IPS DF 6.9 (cell line): ENCODE measurements at places on chromosomes 6 and 20.

GRCh38 chr20:7147220-7147601 is 379.7 kb downstream of the BMP2 start:
- no peak for DNase-seq

DNA sequence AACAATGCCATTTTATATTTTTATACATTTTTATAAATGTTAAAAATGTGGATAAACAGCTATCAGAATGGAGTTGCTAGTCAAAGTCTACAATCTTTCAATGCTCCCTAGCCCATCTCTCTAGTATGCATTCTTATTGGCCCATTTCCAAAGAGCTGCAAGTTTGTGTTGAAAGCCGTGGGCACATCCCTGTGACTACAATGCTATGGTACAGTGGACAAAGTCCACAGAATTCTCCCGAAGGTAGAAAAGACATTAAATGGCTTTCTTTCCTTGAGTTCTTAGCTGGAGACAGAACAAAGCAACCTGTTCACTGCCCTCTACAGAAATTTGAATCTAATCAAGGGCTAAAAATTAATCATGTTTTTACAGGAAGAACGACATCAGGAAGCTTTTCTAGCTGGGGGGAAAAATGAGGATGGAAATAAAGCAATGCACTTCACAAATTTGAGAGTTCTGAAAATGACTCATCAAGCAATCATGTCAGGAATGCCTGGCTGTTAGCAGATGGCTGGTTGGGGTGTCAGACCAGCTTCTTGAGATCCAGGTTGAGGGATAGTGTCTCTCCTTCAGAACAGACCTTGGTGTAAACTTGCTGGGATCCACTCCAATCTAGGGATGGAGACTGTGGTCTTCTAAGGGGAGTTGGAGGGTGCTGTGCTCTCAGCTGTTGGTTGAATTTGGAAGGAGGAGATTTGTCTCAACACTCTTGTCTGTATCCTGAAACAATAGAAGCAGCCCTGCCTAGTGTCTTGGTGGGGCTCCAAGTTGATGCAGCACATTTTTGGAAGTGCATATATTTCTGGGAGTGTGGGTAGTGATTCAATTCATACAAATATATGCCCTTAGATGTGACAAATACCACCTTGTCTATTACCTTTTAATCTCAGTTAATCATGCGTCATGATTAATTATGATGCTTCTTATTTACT is 143.4 kb upstream of the PHACTR1 start:
- peak; percentile 31 for DNase-seq

DNA sequence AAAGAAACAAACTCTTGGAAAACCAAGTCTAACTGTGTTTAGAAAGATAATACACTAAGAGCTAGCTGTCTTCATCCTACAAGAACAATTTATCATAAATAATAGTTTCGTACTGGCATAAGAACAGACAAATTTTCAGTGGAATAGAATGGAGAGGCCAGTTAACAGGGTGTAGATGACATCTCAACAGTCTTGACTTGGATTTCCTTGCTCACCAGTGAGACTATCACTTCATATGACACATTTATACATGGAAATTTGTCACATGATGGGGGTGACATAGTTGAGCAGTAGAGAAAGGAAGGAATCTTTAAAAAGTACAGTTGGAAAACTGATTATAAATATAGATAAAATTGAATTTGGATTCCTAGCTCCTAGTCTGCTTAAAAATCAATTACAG is 35.6 kb downstream of the TNFAIP3 start:
- no peak for DNase-seq

DNA sequence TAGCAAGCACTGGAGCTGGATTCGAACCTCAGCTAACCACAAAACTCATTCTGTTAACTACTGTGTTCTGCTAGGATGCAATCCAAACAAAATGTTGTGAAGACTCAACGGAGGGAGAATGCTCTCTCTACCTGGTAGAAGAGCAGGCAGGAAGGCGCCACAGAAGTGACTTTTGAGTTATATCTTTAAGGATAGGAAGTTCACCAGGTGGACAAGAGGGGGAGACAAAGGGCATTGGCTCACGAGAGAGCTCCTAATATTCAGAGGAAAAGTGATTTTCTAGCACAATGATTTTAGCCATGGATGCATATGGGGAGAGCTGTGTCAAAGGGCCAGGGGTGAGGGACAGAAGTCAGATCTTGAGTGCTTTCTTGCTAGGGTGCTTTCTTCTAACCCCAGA is 108.4 kb upstream of the MAFB start:
- no peak for DNase-seq

- no peak for DNase-seq
Observed at GRCh38 chr20:63624486-63624885, 2.4 kb downstream of the GMEB2 start.
